ENCODE measurements at places on chromosomes 7 and 10.

- DNase-seq: no peak
Measured at GRCh38 chr7:27519793-27520469, 142.8 kb downstream of the HIBADH start.

GRCh38 chr7:88169717-88170320 lies 50.0 kb downstream of the SRI start:
- DNase-seq: no peak

DNA sequence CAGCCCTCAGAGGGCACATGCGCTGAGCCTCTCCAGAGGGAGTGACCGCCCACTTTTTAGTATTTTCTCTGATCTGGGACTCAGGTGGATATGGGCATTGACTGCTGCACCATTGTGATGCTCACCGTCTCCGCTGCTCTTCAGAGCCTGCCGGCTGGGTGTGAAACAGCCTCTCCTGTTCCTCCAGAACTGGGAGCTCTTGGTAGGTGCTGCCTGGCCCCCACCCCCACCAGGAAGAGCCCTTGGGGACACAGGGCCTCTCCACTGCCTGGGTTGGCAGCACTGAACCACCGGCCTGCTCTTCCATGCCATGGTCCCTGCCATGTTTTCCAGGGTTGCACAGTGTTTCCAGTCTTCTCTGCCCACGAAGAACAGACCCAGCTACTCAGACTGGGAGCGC lies 36.3 kb downstream of the ARHGAP22 start:
- DNase-seq: no peak

GRCh38 chr7:51300762-51301674 lies 15.6 kb downstream of the COBL start:
- no peak for DNase-seq

DNA sequence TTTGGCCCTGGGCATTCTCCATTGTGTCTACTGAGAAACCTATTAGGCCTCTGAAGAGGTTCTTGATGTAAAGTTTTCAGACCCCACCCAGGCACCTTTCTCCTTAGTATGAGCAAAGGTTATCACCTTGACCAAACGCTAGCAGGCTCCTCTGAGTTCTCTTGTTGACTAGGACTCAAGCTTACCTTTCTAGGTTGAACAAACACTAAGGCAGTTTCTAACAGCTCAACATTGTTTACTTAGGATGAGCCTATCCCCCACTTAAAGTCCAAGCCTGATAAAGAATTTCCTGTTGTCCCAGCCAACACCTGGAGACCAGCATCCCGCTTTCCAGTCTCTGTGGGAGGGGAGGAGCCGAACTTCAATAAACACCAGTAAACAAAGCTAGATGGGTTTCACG lies 26.3 kb upstream of the ITGB8 start:
- no peak for DNase-seq

DNA sequence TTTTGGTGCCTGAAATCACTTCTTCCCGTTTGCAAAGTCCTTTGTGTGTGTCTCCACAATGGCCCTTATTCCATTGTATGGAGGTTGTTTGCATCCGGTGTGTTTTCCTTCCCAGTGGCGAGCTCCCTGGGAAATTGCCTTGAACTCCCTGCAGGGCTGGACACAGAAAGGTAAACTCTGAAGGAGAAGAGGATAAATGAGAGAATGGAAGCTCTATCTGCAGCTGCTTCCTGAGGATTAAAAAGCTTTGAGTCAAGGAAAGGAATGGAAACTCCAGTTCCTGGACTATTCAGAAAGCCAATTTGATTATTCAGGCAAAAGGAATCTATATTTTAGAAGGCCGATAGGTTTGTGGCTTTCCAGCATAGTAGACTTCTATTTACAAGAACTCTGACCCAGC lies 4.4 kb upstream of the GRK5 start:
- no peak for DNase-seq

- DNase-seq: no peak
Measured at GRCh38 chr10:76396134-76396533, 964.7 kb downstream of the LRMDA start.

DNA sequence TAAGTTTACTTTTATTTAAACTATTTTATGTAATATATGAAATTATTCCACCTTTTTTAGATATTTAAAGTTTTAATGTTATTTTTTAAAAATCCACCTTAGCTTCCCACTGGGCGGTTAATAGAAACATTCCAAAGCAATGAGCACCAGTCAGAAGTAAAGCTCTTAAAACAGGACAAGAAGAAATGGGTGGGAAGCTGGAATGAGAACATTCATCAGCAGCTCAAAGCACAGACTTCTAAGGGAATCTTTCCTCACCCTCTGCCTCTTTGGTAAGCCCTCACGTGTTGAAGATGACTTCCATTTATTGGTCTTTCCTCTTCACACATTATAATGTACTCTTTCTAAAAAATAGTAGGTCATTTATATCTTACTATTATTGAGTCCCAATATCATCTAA lies 3.1 kb downstream of the AGMO start:
- no peak for DNase-seq

- no peak for DNase-seq
Measured at GRCh38 chr7:150417863-150418262, 32.6 kb upstream of the GIMAP8 start.

DNA sequence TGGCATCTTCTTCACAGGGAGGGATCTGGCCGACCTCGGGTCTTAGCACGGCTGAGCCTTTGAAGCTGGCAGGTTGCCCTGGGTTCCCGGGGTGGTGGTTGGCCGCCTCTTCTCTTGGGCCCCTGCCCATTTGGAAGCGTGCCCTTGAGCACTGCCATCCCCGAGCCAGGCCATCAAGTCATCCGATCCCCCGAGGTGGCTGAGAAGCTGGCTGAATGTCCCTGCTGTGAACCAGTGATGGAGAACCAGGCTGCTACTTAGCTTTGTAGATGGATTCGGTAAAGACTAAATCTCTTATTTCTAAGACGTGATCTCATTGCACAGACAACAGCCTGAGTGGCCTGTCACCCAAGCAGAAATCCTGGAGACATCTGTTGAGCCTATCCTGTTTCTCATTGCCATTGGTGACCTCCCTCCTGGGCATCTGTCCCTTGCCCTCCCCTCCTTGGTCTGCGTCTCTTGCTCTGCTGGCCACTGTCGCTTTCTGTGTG lies 74.3 kb downstream of the GRK5 start:
- DNase-seq: peak; percentile 56

DNA sequence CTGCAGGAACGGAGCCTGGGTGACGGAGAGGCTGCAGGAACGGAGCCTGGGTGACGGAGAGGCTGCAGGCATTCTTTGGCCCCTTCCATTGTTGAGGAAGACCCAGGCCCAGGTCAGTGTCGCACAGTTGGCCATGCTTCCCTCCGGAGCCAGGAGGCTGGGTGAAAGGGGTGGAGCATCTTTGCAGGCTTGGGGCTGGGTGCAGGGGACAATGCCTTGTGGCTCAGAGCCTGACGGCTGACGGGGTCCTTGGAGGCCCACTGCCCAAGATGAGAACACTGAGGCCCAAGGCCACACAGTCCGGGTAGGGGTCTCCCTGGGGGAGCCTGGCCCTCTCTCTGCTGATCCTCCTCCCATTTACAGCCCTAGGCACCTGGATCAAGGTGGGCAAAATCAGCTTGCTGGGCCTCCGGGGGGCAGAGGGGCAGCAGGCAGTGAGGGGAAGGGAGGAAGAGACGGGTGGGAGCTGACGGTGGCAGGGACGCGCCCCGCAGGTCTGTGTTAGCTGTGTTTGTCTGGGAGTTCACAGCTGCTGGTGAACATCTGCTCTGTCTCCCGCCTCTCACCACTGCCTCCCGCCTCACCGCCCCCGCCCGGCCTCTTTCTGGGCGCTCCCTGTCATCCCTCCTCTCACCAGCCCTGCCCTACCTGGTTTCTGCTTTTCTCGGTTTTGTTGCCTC lies 30.6 kb upstream of the PCBD1 start:
- no peak for DNase-seq

DNA sequence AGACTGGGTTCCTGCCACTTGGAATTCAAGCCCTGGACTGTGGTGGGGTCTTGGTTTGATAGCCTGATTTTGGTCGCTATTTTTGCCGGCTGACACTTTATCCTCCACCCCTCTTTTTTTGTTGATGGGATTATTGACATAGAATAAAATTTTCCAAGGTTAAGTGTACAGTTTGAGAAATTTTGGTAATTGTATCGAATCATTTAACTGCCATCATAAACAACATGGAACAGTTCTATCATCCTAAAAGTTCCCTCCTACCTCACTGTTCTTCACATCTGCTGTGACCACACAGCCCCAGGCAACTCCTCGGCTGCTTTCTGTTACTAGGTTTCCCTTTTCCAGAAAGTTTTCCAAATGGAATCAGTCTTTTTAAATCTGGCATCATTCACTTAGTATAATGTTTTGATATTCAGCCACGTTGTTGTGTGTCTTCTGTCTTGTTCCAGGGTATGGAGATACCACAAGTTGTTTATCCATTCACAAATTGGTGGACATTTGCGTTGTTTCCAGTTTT lies 50.6 kb upstream of the STEAP1B start:
- DNase-seq: no peak

GRCh38 chr7:99504281-99504602 lies 220 bp upstream of the ZKSCAN5 start:
- DNase-seq: no peak
